PC-9 (cell line): ENCODE measurements at places on chromosomes 13 and 19. TPM values are rescaled to one million over a fixed set of nuclear protein-coding genes. Genes with fewer than 3 reads are reported as not detected.

WTIP gene
- 0.50 and 0.63 TPM in 2 replicates for total RNA-seq

NCR1 gene
- total RNA-seq: not detected in 2 replicates

MCEMP1 gene
- not detected in 2 replicates for total RNA-seq

KLK8 gene
- total RNA-seq: 120 and 128 TPM in 2 replicates

GRCh38 chr19:28297586-28298157 is 915.3 kb downstream of the UQCRFS1 start:
- no peak for DNase-seq

DNA sequence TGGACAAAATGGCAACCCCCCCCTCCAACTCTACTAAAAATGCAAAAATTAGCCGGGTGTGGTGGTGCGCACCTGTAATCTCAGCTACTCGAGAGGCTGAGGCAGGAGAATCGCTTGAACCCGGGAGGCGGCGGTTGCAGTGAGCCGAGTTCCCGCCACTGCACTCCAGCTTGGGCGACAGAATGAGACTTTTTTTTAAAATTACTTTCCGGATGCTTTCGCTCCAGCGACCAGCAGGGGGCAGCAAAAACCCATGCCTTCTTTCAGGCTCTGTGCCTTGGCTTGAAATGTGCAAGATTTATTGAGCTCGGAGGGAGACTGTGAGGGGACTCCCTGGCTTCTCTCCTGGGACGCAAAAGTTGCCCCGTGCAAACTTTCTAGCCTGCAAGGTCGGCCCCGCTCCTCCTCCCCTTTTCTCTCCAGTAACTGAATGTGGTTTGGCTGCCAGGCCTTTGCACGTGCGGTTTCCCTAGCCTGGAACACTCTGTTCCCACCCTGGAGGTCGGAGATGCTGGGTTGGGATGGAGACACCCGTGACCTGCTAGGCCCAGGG is 61.4 kb upstream of the NFIC start:
- DNase-seq: no peak

- DNase-seq: peak; percentile 20
Measured at GRCh38 chr19:38134540-38135149, 89.4 kb downstream of the DPF1 start.
